Brain microvascular endothelial cell (primary cell): ENCODE measurements at places on chromosomes 5 and 9.
A peak's percentile ranks its signal among the peaks of the same experiment; 100 is the strongest.

DNA sequence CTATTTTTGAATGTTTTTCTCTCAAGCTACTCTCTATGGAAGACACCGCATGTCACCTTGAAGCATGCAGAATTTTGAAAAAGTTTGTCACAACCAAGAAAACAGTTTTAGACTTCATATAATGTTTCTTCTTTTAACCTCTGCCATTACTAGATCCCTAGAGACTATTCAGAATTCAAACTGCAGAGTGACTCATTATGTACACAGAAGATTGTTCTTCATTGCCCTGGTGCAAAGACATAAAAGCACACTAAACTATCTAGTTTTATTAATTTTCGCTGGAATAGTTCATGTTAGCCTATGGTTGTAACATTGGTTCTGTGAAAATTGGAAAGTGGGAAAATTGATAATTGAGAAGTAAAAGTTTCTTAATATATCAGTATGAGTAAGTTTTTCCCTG lies 18.4 kb downstream of the F2RL2 start:
- DNase-seq = no peak

DNA sequence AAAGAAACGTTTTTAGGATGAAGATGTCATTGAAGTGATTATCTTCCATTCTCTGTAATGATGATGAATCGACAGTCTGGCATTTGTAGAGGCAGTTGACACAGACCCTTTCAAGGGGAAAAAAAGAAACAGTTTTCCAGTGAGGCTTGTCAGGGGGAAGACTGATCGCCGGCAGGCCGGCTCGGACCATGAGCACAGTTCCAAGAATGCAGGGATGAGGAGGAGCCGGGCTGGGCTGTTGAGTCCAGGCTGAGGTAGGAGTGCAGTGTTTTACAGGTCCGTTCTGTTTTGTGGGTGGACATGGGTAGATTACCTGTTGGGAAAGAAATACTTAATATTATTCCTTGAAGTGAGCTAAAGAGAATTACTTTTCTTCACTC lies 194.6 kb downstream of the AOPEP start:
- peak; percentile 74 for DNase-seq

DNA sequence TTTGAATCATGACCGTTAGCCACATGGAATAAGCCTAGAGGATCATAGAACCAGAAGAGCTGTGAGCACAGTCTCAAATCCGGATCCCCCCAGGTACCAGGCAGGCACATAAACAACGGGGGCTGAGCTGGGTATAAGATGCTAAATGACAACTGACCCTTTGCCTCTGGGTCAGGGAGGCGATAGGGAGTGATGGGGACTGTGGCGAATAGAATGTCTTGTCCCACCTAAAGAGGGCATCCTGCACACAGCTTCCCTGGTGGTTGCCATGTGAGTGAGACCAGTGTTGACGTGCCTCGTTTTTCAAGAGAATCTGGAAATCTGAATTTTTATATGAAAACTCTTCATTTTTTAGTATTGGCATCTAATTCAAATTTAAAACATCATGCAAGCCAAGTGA lies 33.6 kb downstream of the SLC6A7 start:
- DNase-seq = no peak

- DNase-seq = peak; percentile 9
Measured at GRCh38 chr9:89993678-89994630, 389.1 kb downstream of the GADD45G start.

DNA sequence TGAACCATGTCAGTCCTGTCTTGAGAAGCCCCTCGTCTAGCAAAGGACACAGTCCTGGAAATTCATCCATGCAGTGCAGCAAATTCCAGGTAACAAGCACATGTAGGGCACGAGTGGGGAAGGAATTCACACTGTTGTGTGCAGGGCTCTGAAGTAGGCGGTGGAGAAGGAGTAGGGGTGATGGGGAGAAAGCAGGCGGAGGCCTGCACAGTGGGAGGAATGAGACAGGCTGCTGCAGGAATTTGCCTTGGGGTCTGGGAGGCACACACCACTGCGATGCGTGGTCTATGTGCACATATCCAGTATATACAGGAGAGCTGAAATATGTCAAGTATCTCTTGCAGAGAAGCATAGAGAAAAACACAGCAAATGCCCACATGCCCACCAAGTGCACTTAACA lies 249.2 kb upstream of the IRX2 start:
- no peak for DNase-seq

- no peak for DNase-seq
Measured at GRCh38 chr5:146025114-146025680, 80.2 kb downstream of the PLAC8L1 start.

- no peak for DNase-seq
Measured at GRCh38 chr9:127059765-127060361, 62.6 kb downstream of the ANGPTL2 start.

DNA sequence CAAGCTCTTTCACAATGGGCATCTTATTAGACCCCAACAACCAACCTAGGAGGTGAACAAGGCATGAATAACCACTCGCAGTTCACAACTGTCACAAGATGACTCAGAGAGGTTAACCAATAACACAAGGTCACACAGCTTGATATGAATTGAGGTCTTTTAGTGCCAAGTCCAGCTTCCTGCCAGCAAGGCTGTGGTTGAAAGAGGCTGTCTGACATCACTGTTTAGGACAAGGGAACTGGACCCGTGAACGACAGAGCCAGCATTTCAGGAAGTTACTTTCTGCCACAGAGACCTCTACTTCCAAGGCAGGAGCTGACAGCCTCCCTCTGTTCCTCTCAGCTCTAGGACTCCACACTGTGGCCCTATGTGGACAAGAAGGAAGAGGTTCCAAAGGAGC lies 53.4 kb upstream of the ALDH1B1 start:
- peak; percentile 19 for DNase-seq

- no peak for DNase-seq
Measured at GRCh38 chr9:115115117-115115880, 2.7 kb downstream of the TNC start.

GRCh38 chr5:33460210-33460609 lies 19.4 kb downstream of the TARS1 start:
- DNase-seq = no peak

- DNase-seq = peak; percentile 90
Measured at GRCh38 chr5:107381189-107381856, 289.4 kb downstream of the EFNA5 start.

GRCh38 chr5:53019320-53019719 lies 30.2 kb downstream of the ITGA2 start:
- peak; percentile 91 for DNase-seq

- no peak for DNase-seq
Measured at GRCh38 chr5:551406-551805, 27.2 kb upstream of the SLC9A3 start.

DNA sequence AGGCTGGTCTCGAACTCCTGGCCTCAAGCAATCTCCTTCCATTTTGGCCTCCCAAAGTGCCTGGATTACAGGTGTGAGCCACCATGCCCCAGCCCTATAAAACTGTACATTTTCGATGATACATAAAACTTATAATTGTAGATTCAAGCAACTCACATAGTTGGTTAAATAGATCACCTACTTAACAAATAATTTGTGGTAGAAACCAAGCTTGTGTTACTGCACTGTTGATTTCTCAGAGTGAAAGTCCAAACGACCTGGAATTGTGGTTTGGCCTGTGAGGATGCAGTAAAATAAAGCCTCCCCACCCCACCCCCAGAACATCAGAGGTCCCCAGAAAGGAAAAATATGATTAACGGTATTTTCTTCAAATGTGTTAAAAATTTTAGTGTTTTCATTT lies 92.7 kb downstream of the TRIO start:
- no peak for DNase-seq

- DNase-seq = no peak
Measured at GRCh38 chr5:73433272-73433981, 15.2 kb downstream of the FOXD1 start.

DNA sequence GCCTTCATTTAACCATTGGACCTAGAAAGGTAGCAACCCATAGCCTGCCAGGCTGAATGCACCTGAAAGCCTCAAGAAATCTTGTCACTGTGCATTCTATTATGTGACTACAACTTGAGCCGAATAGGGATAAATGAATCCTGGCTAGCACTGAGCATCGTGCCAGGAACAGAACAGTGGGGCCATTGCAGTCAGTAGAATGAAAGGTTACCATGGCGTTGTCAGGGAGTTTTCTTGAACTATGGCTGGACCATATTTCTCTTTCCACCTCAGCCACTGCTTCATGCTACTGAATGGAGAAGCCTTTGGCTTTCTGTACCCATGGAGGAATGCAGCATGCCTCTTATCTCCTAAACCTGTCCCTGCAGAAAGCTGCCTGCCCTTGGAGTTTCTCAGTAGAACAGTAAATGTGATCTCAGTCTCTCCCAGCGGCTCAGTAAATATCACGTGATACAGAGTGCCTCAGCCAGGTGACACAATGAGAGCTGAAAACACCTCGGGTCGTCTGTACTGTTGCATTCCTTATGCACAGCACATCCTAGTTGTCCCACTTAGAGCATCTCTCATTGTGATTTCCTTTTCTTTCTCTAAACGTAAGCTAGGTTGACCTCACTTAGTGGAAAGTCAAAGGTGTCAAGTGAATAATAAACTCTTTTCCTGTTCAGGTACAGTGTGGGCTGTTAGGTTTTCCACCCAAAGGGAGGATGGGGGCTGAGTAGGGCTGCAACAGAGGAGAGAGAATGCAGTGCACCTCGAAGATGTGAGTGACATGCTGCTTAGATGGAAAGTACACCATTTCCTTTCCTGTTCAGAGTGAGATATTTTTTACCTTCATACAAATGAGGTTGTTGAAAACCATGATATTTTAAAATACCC lies 115.3 kb downstream of the MACIR start:
- no peak for DNase-seq

DNA sequence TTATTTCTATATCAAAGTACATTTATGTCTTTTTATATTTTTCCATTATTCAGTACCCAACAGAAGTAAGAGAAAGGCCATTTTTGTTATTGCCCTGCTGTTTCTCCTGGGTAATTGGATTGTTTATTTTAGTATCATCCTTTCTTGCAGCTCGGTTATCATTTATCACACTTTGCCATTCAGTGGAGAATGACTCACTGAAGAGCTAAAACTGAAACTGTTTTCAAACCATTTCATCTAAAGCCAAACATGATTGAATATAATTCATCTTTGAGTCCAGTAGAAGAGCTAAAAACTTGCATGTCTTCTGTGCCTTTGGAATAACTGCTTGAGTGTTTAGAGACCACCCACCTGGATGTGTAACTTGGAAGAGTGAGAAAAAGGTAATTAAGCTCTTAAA lies 139.5 kb upstream of the PRDM9 start:
- no peak for DNase-seq

DNA sequence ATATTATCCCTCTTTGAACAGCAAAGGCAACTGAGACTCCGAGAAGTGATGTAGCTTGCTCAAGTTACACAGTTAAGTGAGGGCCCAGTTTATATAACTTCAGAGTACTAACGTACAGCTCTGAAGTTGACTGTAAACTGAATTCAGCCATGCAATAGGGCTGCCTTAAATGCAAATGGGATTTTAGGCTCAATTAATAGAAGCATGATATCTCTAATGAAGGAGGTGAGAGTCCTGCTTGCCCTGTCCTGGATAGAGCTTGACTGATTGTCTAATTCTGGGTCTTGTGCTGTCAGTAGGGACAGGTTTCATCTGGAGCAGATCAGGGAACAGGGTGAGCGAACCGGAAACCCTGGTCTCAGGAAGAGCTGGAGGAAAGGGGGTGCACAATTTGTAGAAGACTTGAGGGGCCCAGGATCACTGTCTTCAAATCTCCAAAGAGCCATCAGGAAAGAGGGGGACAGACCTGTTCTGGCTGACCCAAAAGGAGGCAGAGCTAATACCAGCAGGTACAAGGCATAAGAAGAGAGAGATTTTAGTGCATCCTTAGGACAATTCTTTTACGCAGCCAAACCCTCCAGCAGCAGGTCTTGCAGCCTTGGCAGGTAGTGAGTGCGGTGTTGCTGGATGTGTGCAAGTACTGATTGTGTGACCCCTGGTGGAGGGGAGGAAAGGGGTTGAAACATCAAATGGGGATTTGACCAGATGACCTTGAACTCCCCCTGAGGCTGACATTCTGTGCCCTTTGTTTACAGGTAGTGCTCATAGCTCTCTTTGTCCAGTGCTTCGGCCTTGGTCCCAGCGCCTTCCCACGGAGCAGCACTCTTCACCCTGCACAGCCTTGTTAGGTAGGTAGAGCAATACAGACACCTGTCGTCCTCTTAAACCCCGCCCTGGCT lies 13.0 kb downstream of the GSN start:
- DNase-seq = no peak

DNA sequence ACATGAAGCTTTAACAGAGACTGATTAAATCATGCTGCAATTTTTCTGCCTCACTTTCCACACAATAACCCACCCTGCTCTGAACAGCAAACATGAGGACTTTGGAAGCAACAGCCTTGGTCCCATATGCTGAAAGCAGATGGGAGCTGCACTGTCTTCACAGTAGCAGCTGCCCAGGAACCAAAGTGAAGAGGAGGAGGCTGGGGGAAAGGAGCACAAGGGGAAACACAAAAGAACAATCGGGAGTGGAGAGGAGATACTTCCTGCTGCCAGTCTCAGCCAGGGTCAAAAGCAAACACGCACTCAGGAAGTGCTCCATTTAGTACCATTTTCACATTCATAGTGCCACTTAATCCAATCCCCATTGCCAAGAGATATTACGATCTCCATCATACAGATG lies 183.3 kb upstream of the PUM3 start:
- no peak for DNase-seq

GRCh38 chr9:35367451-35367850 lies 122.5 kb upstream of the RUSC2 start:
- DNase-seq = peak; percentile 88

- no peak for DNase-seq
Measured at GRCh38 chr5:102916109-102916508, 161.0 kb downstream of the PAM start.

- no peak for DNase-seq
Measured at GRCh38 chr9:134591082-134591571, 50.5 kb upstream of the COL5A1 start.

- no peak for DNase-seq
Measured at GRCh38 chr5:65292196-65292595, 189.5 kb downstream of the ADAMTS6 start.

DNA sequence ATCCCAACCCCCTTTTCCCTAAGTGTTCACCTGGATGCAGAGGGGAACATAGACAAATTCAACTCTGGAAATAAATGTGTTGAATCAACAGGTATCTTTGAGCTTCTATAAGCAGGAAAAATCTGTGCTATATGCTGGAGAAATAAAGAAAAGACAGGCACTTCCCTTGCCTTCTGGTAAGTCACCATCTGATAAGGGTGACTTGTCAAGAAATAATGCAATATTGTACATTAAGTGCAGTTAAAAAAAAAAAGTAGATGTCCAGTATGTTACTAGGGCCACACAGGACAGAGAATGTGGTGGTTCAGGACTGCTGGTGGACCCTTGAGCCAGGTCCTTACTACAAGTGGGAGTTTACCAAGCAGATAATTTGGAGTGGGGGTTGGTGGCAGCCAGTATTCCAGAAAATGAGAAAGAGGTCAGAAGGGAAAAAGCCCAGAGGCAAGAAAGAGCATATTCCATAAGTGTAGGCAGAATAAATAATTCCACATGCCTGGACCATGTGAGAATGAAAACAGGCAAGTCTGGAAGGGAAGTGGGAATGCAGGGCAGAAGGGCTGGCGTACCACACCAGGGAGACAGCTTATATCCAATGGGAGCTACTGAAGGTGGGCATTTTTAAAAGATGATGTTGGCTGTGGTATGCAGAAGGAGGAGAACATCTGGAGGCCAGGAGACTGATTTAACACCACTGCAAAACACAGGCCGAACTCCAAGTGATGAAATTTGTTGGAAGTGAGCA lies 209.9 kb downstream of the SEMA5A start:
- no peak for DNase-seq
